ENCODE measurements at places on chromosomes 3 and 15.

DNA sequence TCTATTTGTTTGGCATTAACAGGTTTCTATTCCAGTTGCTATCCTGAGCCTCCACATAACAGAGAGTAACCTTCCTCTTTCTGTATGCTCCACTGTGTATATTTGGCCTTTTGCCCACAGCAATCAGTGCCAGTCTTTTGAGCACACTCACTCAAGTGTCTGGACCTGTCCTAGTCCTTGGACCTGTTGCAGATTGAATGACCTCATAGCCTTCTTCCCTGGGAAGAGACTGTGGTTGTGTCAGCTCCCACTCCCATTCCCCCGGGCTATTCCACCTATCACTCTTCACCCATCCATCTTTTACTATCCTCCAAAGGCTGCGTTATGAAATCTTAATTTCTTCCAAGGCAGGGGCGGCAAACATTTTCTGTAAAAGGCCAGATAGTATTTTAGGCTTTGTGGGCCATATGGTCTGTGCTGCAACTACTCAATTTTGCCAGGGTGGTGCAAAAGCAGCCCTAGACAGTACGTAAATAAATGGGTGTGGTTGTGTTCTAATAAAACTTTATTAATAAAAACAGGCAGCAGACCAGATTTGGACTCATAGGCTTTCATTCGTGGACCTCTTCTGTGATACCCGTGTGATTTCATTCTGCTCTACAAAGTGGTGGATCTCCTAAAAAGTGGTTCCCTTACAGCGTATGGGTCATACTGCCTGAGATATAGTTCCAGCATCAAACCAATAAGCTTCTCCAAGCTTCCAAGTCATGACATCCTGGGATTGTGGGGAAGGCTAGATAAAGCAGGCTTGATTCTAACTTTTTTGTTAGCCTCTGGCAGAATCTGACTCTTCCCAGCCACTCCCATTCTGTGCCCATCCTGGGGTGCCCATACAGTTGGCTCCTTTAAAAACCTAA, 57.4 kb downstream of the CDAN1 start:
- no peak for DNase-seq

DNA sequence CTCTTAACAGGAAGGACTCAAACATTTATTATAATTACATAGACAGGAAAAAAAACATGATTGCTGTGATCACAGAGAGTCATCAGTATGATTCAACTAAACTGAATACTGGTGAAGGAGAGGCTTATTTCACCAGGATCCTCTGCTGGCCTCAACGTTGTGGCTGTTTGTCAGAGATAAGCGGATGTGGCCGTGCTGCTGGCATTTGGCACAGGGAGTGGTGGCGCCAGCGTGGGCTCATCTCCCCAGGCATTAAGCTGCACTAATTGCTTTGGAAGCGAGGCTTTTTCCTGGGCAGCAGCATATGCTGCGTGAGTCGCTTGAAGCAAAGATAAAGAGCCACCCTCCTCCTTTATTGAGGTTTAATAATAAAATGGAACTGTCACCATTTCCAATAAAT, 306.7 kb downstream of the LRTM1 start:
- no peak for DNase-seq

GRCh38 chr15:85578941-85579701, 198.7 kb downstream of the AKAP13 start:
- no peak for DNase-seq

GRCh38 chr3:85780806-85781205, 822.0 kb downstream of the CADM2 start:
- no peak for DNase-seq

- no peak for DNase-seq
These were observed 20.9 kb downstream of the PGBD4 start for GRCh38 chr15:34122771-34123183.

DNA sequence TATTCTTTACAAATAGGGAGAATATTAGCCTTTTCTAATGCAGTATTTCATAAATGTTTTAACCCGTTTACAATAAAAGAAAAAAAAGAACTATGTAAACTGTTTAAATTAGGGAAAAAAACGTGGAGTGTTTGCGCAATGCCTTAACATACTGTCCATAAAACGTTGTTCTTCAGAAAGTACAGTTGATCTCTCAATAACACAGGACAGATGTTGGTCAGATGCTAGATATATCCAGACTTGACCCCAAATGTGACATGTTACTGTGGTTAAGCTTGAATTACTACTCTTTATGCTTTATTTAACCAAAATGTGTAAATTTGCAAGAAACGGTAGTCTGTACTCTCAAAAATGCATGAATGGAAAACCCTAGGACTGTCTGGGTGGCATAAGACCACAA, 110.3 kb downstream of the PLOD2 start:
- DNase-seq: no peak

- no peak for DNase-seq
These were observed 160.5 kb upstream of the CHRNA7 start for GRCh38 chr15:31869686-31870307.

GRCh38 chr3:127389420-127389819, 101.6 kb upstream of the PRR20G start:
- no peak for DNase-seq

- DNase-seq: no peak
These were observed 109.5 kb downstream of the ST8SIA2 start for GRCh38 chr15:92502930-92503857.

- no peak for DNase-seq
These were observed 213.0 kb downstream of the PTPRG start for GRCh38 chr3:61774279-61774890.

GRCh38 chr3:39094851-39095677, 12.4 kb downstream of the GORASP1 start:
- DNase-seq: no peak

- no peak for DNase-seq
These were observed 234.4 kb upstream of the LRTM1 start for GRCh38 chr3:55162031-55162795.

DNA sequence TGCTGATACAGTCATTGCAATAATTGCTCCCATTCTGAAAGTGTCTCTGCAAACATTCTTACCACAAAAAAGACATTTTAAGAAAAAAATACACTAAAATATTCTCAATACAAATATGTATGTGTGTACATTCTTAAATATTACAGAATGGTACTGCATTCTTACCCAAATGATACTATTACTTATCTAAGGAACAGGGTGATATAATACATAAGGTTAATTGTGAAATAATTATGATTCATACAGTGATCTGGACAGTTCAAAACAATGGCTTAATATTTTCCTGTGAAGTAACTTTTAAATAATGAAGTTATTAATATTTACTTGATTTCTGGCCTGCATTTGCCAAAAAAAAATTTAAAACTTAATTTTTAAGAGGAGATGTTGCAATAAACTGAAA, 694.6 kb downstream of the TUSC7 start:
- DNase-seq: no peak

DNA sequence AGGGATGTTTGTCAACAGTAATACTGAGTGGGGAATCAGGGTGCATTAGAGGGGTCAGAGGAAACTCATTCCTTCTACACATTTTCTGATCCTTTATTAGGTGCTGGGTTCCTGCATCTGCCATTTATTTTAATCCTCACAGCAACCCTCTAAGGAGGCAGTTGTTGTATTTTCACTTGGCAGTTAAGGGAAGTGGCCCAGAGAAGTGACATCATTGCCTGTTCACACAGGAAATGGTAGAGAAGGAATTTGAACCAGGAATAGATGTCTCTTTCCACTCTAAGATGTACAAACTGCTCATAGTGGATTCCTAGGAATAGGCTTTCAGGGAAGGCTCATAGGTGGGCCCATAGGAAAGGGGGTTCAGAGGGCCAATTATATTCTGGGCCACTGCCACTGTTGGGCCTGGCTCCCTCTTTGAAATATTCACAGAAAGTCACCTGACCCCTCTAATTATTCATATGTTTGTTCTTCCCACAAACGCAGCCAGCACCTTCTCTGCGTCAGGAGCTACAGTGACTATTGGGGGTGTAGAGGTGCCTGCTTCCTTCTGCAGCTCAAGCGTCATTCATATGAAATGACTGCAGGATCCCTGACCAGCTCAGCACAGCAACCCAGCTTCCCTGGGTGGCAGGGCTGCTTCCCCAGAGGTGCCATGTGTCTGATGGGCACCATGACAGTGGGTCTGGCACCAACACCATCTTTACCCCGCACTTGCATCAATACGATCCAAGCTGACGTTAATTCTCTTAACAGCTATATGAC, 163.9 kb upstream of the SMAD3 start:
- no peak for DNase-seq

DNA sequence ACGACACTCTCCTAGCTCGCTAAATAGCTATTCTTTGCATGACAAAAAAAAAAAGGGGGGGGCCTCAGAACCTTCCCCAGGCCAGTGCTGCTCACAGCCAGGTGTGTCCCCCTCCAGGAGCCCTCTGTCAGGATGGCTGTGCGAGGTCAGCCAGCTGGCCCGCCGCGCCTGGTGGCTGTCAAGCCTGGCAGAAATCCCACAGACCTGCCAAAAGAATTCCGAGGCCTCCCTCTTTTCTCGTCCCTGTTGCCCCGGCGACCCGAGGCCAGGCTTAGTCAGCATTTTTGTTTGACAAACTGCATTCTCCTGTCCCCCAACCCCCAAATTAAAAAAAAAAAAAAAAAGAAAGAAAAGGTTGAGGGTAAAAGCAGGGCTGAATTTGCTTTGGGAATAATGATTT, 61.9 kb downstream of the TM4SF4 start:
- DNase-seq: no peak

- no peak for DNase-seq
These were observed 20.9 kb downstream of the GP9 start for GRCh38 chr3:129081503-129081902.

GRCh38 chr15:42604894-42605744, 29.7 kb downstream of the STARD9 start:
- no peak for DNase-seq

- DNase-seq: no peak
These were observed 71.5 kb upstream of the PLXNA1 start for GRCh38 chr3:126911162-126912026.

- DNase-seq: no peak
These were observed 36.7 kb upstream of the SECISBP2L start for GRCh38 chr15:49082960-49083359.

DNA sequence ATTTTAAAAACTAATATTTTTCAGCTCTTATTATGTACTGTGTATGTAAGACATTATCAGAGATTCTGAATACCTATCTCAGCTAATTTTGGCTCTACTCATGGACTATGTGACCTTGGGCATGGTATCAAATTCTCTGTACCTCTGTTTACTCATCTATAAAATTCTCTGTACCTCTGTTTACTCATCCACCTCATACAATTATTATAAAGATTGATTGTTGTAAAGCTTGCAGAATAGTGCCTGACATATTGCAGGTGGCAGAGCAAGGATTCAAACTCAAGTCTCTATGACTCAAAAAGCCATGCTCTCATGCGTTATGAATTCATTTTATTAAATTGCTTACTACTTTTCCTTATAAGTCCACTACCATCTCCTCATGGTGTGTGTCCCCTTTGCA, 151.9 kb upstream of the ARL6 start:
- DNase-seq: no peak

DNA sequence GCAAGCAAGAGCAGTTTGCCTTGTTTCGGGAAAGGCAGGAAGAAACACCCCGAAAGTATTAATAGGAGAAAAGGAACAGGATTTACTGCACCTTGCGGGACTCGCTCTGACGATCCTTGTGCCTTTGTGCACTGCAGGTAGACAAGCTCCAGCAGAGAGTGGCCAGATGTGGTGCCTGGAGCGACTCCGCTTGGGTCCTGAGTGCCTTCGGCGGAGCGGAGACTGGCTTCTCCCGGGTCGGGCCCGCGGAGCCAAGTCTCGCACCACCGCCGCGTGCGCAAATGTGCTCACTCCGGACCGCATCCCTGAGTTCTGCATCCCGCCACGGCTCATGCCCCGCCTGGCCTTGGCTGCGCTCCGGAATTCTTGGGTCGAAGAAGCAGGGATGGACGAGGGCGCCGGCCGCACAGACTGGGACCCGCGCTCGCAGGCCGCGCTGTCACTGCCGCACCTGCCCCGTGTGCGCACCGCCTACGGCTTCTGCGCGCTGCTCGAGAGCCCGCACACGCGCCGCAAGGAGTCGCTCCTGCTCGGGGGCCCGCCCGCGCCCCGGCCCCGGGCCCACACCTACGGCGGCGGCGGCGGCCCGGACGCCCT, 769 bp downstream of the C2CD4A start:
- DNase-seq: peak; percentile 20

GRCh38 chr3:141076797-141077571, 25.8 kb downstream of the SPSB4 start:
- DNase-seq: no peak

DNA sequence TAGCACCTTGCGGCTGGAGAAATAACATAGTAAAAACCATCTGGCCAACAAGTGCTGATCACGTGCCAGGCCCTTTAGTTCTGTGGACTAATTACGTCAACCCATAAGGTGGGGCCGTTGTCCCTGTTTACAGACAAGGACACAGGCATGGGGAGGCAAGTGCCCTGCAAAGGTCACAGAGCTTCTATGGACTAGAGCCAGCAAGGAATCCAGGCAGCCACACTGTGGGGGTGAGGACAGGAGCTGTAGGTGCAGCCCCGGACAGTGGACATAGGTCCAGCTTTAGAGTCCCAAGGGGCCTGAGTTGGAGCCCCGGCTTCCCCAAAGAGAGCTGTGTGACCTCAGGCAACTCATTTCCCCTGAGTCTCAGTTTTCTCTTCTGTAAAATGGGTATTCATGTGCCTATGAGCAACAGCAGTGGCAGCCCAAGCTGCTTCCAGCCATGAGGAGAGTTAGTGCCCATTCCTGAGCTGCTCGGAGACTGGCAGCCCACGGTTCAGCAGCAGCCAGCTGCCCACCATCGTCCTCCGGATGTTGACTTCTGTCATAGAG, 13.9 kb downstream of the CHST13 start:
- no peak for DNase-seq

DNA sequence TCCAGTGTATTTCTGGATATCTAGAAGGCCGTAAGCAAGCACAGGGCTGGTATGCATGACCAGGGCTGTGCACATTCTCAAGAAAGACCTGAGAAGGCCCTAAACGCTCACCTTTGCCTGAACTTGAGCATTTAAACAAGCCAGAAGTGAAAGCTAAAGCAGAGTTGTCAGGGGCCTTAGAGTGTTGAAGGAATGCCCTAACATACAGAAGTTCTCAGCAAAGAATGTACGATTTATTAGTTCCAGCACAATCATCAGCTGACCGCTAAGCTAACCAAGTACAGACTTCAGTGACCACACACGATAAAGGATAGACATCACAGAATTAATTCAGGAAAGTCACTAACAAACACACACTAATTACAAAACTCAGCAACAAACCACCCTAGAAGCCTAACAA, 8.7 kb downstream of the HLTF start:
- DNase-seq: no peak

DNA sequence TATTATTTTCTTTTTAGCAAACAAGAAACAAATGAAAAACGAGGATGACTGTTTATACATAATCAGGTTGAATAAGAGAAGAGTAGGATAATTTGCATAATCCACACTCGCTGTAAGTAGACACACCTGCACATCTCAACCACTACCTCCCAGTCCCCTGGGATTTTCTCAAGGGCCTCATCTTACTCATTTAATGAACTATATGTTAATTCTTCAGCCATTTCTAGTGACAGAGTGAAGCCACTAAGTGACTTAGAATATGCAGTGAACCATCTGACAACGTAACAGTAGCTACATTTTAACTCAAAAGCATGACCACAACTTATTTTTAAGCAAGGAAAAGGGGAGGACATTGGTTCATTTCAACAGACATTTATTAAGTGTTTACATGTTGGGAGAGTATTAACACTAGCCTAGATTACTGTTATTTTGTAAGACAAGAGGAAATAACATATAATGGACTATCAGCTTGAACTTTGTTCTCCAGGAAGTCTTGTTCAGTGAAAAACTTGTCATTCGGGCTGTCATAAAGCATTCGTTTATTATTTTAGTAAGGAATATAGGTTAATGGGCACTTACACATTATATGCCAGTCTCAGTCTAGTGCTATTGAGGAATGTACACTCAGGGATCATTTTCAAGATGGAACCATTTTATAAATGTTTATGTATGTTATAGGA, 173.0 kb upstream of the ROBO2 start:
- no peak for DNase-seq

All from HuH-7.5 (cell line).